ENCODE measurements at places on chromosomes 4 and X. TPM values are rescaled to one million over a fixed set of nuclear protein-coding genes. Genes with fewer than 3 reads are reported as not detected.

Gene SORBS2
- 9.0 TPM for total RNA-seq

DNA sequence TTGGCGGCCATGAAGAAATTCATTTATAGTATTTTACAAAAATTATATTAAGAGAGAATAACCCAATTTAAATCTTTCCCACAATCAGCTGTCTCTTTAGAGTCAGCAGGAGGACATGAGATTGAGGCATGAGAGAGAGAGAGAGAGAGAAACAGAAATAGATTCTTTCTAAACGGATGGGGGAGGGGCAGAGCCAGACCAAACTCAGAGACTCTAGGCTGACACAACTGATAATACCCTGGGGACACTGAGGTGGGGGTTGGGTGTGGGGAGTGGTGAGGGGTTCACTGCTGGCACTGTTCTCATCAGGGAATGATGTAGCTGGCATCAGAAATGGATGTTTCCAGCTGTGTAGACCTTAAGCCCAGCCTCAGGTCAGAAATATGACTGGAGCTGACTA, 20.5 kb upstream of the HOPX start:
- no peak for DNase-seq

Gene ART3
- 7.7 TPM for total RNA-seq

Gene ZXDA
- total RNA-seq = 3.8 TPM

Gene SSX2B
- total RNA-seq = not detected

Gene TGIF2LX
- not detected for total RNA-seq

GRCh38 chr4:16694884-16695276, 203.6 kb downstream of the LDB2 start:
- DNase-seq = no peak

GRCh38 chrX:124346117-124346876, at the start of gene SH2D1A:
Gene SH2D1A, plus strand, starts transcription at chrX:124346563. Its CDS starts 80 bp downstream, at chrX:124346643.
- DNase-seq = no peak

Data from SJSA1 (cell line).